Effector CD8-positive, alpha-beta T cell (primary cell): ENCODE measurements at places on chromosomes 12 and 14.

GRCh38 chr14:34596891-34597290 is 33.1 kb downstream of the SNX6 start:
- DNase-seq = no peak

- DNase-seq = no peak
Measured at GRCh38 chr12:45974171-45974719, 16.1 kb downstream of the SCAF11 start.

GRCh38 chr12:98045395-98045794 is 470.0 kb upstream of the TMPO start:
- DNase-seq = no peak

GRCh38 chr14:88834883-88835431 is 10.5 kb downstream of the TTC8 start:
- DNase-seq = no peak

GRCh38 chr14:48568252-48568651 is 892.8 kb upstream of the MDGA2 start:
- DNase-seq = no peak

DNA sequence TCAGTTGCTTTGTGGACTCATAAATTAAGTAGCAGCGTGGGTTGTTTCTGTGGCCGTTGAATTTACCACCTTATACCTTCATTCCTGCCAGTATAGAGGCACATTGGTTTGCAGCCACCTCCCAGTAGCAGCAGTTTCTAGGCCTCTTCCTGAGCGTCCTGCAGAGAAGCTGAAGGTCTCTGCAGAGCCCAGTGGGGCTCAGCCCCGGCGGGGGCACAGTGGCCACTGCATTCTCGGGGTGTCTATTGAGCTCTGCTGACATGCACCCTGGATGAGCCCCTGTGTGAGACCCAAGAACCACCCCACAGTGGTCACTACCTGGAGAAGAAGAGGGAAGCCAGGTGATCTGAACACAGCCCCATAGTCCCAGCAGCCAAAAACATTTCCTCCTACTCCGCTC is 57.7 kb upstream of the DYNC1H1 start:
- DNase-seq = no peak

GRCh38 chr12:6384499-6385436 is 806 bp downstream of the LTBR start:
- DNase-seq = no peak

- no peak for DNase-seq
Measured at GRCh38 chr12:72865921-72866320, 593.8 kb downstream of the TRHDE start.

DNA sequence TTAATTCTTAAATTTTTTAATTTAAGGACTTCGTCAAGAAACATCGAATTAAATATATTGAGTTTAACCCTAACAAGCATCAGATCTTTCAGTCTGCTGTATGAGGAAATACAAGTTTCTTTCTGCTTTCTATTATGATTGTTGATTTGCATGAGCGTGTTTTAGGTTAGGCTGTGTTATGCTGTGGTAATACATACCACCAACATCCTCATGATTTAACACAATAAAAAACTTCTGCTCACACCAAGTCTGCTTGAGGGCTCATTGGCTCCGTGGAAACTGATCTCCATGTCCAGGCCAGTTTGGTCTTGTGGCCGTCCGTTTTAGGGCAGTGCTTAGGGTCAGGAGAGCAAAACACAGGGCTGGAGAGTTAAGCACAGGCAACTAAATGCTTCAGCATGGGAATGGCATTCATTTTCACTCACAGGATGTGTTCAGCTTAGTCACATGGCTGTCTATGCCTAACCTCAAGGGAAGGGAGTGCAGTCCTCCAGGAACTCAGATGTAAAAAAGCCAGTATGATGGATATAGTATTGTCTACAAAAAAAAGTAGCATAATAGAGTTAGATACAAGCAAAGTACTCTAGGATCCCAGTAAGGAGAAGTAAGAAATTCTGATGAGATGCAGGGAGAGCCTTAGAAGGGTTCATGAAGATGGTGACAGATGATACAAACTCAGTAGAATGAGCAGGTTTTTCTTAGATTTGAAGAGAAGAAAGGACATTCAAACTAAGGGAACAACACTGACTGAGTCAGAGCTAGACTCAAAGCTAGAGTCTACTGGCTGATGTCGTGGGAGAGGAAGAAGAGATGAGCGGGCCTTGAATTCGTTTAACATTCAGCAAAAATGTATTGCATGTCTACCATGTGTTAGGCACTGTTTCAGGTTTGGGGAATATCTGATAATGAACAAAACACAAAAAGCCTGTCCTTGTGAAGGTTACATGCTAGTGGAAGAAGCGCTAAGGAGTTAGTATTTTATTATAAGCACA is 16.3 kb downstream of the MARK3 start:
- DNase-seq = no peak

- no peak for DNase-seq
Measured at GRCh38 chr14:103068351-103069073, 11.2 kb upstream of the CDC42BPB start.

DNA sequence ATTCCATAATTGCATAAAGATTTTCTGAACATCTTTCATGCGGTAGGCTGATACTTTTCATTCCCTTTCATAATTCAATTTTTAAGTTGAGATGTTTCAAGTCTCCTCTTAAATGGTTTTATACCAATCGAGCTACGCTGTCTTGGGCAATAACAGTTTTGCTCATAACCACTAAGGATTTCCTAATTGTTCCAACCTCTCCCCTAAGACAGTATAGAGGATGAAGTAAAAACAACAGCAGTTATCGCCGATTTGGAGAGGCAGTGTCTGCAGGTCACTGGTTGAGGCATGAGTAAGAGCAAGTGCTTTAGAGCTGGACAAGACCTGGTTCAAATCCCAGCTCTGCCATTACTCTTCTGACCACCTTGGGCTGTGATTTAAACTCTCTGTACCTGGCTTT is 6.9 kb upstream of the MED13L start:
- DNase-seq = no peak

GRCh38 chr14:93156693-93157369 is 27.9 kb downstream of the MOAP1 start:
- DNase-seq = no peak

DNA sequence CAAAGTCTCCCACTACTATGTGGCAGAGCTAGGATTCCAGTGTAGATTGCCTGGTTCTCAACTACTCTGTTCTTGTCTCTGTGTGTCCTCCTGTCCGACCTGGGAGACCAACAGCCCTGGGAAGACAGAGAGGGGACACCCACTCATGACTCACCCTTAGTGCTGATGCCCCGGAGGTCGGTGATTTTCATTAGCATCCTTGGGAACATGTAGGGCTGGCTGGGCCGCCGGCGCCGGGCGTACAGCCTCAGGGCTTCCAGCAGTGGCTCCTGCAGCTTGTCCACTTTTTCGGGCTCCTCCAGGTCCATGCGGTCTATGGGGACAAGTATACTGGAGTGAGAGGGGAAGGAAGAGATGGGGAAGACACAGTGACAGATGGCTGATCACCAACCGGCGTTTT is 5.9 kb upstream of the ITGB7 start:
- no peak for DNase-seq

DNA sequence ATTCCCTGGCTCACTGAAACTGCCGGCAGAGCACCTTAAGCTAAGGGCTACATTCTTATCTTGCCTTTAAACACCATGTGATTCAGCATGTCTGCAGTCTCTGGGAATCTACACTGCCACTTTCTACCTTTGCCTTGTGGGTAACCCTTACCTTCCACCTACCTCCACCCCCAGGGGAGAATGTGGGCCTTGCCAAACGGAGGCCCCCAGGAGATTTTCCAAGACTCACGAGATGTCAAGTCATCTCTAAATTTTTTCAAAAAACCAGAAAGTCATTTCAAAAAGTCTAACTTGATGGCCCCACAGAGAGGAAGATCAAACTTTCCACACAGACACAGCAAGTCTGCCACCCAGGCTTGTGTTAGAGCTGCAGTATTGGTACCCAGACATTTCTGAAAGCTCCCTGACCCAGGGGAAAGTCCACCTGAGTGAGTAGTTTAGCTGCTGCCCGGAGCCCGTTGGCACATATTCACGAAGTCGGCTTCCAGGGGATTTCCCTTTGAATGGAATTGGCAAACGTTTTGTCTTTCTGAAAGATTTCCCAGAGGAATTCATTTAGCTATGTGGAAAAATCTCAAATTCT is 4.7 kb upstream of the PSMA6 start:
- no peak for DNase-seq

DNA sequence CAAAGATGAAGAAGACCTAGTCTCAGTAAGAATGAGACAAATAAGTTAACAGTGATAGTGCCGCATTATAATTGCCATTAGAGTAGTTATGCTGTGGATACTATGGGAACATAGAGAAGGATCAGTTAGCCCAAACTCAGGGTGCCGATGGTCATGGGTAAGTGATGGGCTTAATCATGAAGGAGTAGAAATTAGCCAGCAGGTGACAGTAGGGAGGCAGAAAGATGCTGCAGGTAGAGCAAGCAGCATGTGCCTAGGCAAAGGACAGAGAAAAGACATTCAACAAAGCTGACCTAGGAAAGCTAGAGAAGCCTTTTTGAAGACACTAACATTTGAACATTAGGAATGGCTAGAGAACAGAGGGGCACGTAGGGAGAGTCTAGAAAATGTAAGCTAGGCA is 30.6 kb upstream of the PTPRQ start:
- no peak for DNase-seq
